ENCODE measurements at places on chromosomes 1 and 21.

DNA sequence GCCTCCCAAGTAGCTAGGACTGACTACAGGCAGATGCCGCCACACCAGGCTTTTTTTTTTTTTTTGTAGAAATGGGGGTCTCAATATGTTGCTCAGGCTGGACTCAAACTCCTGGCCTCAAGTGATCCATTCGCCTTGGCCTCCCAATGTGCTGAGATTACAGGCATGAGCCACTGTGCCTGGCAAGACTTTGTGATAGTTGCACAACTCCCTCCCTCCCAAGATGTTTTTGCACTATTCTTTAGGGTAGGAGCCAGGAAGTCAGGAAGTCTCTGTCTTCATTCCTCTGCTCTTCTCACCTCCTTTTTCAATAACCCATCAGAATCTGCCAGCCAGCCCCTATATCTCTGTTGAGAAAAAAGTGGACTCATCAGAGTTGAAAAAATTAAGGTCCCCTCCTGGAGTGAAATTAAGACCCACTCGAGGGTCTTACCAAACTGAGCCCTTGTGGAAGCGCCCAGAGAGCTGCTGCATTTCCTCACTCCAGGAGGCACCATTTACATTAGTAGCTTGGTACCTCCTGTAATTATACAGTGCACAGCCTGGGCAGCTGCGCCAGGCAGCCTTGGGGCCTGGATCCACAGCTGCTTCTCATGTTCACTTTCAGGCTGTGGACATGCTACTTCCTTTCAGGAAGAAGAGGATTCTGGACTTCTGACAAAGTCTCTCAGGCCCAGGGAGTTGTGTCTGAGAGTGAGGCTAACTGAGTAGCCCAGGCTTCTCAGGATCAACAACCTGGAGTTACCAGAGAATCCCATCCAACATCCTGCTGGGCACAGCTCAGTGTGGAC, 24.0 kb downstream of the TCEA3 start:
- no peak for DNase-seq

- no peak for DNase-seq
Observed at GRCh38 chr1:200558866-200559459, 61.6 kb downstream of the KIF14 start.

- DNase-seq, result no peak
Observed at GRCh38 chr1:36776948-36777831, 257.1 kb downstream of the GRIK3 start.

GRCh38 chr1:237877631-237878030, 13.1 kb downstream of the ZP4 start:
- no peak for DNase-seq

GRCh38 chr1:31476891-31477846, 64.2 kb downstream of the SERINC2 start:
- DNase-seq, result no peak

DNA sequence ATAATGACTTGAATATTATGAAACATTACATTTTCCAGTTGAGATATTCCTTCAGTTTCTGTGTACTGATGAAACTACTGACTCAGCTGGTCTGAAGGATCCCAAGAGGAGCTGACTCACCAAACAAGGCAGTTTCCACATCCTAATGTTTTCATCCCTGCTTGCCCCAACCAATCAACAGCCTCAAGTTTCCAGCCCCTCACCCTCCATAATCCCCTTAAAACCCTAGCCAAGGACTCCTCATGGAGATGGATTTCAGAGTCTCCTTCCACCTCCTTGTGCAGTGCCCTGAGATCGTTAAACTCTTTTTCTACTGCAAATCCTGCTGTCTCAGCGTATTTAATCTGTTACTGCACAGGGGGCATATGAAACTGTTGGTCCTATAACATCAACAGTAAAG, 83.1 kb upstream of the HAO2 start:
- DNase-seq, result no peak

DNA sequence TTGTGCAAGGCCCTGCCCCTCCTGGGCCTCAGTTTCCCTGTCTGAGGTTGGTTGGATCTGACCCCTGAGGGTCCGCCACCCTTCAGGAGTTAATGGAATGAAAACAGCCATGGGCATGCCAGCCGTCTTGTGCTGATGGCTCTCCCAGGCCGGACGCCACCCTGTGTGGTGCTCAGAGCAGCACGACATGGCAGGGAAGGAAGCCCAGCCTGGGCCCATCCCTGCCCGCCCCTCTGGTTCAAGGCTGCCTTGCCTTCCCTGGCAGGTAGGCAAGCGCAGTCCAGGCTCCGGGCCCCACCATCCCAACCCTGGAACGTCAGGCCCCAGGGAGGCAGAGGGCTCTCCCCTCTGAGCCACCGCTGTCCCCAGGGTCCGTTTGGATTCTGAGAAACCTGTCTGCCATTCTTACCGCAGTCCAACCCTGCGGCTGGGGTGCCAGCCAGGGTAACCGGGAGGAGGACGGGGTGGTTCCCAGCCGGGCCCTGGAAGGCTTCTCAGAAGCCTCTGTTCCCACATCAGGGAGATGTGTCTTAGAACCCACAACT, 108.5 kb upstream of the IFFO2 start:
- no peak for DNase-seq

Data from NCI-H1048 (cell line).